ENCODE measurements at places on chromosomes 1 and 21.

DNA sequence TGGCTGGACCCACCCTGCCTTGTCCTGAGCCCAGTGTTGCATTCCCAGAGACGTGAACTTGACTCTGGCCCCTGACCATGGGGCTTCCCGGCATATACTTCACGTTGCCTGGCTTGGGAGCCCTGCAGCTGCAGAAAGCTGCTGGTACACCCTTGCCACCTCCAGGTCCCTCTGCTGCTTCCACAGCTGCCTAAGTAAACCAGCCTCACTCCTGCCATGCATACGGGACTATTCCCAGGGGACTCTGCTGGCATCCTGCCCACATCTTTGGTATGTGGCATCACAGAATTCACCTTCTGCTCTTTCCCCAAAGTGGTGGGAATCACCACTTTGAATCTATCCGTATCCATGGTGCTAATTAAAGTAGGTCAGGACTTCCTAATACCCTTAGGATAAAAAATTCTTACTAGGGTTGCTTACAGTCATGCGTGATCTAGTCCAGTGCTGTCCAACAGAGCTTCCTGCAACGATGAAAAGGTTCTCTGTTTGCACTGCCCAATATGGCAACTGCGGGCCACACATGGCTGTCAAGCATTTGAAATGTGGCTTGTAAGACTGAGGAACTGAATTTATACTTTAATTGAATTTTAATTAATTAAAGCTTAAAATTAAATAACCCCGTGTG lies 203.0 kb downstream of the GRIK3 start:
- no peak for DNase-seq

DNA sequence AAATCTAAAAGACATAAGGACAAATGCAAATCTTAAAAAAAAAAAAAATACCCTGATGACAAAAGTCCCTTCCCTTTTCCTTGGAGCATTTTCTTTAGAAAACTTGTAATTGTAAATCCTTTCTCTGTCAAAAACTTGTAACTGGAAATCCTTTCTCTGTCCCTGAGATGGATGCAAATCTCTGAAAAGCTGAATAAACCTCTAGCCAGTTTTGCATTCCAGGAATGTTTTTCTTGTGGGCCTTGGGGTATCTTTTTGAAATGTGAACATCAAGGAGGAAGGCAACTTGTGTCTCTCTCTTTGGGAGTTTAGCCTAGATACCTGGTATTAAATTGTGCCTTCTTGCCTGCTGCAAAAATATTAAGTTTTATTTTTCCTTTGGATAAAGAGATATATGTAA lies 305.3 kb downstream of the KCNT2 start:
- DNase-seq: no peak

DNA sequence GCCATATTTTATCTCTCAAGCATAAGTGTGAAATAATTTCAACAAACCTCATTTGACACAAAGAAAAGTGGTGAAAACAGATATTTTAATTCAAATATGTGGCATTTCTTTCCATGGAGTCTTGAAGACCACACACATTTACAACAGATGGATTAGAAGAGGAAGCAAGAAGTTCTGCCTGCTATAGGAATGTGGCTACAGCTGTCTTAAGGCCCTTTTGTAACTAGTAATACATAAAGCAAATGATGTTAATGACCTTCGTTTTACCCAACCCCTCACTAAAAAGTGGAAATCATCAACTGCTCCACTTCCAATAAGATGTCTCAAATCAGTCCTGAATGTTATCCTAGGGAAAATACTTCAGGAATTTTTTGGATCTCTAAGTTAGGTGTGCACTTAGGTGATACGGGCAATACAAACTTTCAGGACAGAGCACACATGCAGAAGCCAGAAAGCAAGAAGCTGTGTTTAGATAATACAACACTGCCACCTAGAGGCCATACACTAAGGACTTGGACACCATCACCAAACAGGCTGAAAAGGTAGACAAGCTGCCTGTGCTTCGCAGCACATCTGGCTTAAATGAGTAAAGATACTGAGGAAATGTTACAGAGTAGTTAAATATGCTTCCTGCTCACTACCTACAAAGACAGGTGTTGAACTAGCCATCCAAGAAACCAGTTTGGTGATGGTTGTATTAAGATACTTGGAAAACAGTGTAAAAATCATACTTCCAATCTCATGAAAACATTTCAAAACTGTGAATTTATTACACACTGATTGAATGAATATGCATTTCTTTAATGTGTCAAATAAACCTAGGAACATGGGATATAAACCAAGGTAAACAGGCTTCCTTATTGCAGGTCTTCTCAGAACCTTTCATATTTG lies 24.4 kb downstream of the RRAGC start:
- no peak for DNase-seq

- no peak for DNase-seq
These were observed 250.1 kb downstream of the KCNH1 start for GRCh38 chr1:210883821-210884220.

GRCh38 chr1:93686504-93687250 lies 5.0 kb upstream of the BCAR3 start:
- DNase-seq: no peak

DNA sequence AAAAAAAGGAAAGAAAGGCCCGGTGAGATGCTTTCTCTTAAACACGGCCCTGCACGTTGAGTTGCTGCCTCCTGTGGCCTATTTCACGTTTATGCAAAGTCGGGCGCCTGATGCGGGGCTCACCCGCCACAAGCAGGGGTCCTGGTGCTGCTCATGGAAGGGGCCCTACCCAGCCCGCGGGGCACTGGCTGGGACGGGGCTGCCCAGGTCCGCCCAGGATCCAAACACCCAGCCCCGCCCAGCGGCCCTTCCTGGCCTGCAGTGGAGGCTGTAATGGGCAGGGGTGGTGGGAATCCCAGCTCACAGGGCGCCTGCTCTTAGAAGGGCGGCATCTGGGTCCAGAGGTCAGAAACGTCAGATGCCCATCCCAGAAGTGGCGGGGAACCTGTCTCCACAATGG lies 1.6 kb downstream of the COL6A2 start:
- no peak for DNase-seq

GRCh38 chr21:17451364-17451891 lies 61.4 kb upstream of the CXADR start:
- no peak for DNase-seq

DNA sequence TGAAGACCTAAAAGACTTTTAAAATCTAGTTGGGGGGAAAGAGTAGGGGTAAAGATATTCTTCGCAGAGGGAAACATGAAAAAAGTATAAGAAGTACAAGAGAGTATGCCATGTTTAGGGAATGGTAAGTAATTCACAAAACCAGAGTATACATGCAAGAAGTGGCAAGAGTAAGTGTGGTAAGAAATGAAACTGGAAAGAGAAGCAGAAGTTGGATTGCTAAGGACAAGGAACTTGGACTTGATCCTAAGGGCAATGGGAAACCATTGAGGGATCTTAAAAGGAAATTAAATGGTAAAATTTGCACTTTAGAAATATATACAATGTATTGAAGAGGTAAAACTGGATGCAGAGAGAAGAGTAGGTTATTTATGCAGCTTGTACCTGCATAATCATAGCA lies 9.2 kb upstream of the ZNF644 start:
- no peak for DNase-seq

DNA sequence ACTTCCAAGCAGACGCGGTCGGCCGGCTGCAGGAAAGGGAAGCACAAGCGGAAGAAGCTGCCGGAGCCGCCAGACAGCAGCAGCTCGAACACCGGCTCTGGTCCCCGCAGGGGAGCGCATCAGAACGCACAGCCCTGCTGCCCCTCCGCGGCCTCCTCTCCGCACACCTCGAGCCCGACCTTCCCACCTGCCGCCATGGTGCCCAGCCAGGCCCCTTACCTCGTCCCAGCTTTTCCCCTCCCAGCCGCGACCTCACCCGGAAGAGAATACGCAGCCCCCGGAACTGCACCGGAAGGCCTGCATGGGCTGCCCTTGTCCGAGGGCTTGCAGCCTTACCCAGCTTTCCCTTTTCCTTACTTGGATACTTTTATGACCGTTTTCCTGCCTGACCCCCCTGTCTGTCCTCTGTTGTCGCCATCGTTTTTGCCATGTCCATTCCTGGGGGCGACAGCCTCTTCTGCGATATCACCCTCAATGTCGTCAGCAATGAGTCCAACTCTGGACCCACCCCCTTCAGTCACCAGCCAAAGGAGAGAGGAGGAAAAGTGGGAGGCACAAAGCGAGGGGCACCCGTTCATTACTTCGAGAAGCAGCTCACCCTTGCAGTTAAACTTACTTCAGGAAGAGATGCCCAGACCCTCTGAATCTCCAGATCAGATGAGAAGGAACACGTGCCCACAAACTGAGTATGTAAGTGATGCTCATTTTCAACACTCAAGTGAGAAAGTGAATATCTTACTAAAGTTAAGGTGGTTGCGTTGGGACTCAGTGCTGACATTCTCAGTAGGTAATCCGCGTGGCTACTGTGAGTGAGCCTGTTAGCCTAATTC lies 25.5 kb downstream of the UTS2 start:
- no peak for DNase-seq

- DNase-seq: no peak
These were observed 207.2 kb downstream of the ZC3H11B start for GRCh38 chr1:219405531-219406331.

- no peak for DNase-seq
These were observed 8.8 kb upstream of the LMX1A start for GRCh38 chr1:165365341-165365740.

- DNase-seq: no peak
These were observed 149.9 kb downstream of the ZP4 start for GRCh38 chr1:237740846-237741245.

GRCh38 chr1:15959424-15959823 lies 16.5 kb downstream of the ZBTB17 start:
- DNase-seq: no peak

DNA sequence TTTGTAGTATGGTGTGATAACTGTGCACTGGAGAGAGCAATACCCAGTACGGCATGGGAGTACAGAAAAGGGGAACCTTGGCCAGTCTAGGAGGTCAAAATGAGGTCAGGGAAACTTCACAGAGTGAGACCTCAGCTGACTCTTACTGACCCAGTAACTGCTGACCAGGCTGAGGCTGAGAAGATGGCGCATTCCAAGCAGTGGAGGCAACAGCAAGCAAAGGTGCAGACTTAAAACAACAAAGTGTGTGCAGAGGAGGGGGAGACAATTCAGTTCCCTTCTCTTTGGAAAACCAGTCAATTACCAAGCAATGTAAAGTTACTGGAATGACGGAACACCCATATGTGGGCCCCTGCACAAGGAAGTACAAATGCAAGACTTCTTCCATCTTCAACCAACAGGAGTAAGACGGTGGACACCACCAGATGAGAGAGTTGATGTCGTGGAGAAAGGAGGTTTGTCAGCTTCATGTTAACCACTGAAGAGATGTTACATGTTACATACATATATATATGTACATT lies 54.6 kb upstream of the PRDX6 start:
- DNase-seq: no peak

- DNase-seq: no peak
These were observed 91.1 kb downstream of the DMRTB1 start for GRCh38 chr1:53550201-53550741.

- DNase-seq: no peak
These were observed 59.2 kb downstream of the KRTAP19-8 start for GRCh38 chr21:30979054-30979453.

DNA sequence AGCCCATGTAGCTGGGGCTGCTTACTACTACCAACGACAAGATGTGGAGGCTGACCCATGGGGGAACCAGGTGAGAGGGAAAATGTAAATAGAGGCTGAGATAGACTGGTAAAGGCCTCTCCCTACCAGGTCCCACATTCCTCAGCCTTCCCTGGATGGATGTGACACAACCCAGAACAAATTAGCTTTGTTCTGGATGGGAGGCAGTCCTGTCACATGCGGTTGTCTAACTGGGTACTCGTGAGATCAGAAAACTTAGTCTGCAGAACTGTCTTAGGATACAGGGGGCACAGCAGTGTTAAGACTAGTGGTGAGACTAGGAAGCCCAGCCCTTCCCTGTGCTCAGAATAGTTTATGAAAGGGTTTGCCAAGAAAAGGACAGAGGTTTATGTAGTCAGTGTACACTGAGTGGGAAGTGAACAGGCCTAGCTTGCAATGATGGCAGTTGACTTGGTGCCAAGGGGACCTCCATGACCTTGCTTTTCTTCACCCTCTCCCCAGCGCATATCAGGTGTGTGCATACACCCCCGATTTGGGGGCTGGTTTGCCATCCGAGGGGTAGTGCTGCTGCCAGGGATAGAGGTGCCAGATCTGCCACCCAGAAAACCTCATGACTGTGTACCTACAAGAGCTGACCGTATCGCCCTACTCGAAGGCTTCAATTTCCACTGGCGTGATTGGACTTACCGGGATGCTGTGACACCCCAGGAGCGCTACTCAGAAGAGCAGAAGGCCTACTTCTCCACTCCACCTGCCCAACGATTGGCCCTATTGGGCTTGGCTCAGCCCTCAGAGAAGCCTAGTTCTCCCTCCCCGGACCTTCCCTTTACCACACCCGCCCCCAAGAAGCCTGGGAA lies 8.4 kb downstream of the MMACHC start:
- DNase-seq: no peak
